EH (cell line): ENCODE measurements at places on chromosomes 5 and 9.
A peak's percentile ranks its signal among the peaks of the same experiment; 100 is the strongest.

DNA sequence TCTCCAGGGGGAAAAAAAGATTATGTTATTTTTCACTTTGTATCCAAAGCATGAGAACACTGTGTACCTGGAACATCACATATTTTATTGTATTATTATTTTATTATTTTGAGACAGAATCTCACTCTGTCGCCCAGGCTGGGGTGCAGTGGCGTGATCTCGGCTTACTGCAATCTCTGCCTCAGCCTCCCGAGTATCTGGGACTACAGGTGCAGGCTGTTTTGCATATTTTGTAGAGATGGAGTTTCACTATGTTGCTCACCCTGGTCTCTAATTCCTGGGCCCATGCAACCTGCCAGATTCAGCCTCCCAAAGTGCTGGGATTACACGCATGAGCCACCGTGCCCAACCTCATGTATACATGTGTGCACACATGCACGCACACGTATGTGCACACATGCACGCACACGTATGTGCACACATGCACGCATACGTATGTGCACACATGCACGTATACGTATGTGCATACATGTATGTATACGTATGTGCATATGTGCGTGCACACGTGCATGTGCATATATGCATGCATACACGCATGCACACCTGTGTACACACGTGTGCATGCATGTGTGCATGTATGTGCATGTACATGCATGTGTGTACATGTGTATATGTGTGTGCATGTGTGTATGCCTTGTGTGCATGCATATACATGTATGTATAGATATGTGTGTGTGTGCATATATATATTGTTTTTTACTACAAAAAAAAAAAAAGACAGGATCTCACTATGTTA, 9.5 kb upstream of the UGCG start:
- no peak for DNase-seq

GRCh38 chr9:87554171-87554910, 56.7 kb downstream of the DAPK1 start:
- DNase-seq = peak; percentile 11

DNA sequence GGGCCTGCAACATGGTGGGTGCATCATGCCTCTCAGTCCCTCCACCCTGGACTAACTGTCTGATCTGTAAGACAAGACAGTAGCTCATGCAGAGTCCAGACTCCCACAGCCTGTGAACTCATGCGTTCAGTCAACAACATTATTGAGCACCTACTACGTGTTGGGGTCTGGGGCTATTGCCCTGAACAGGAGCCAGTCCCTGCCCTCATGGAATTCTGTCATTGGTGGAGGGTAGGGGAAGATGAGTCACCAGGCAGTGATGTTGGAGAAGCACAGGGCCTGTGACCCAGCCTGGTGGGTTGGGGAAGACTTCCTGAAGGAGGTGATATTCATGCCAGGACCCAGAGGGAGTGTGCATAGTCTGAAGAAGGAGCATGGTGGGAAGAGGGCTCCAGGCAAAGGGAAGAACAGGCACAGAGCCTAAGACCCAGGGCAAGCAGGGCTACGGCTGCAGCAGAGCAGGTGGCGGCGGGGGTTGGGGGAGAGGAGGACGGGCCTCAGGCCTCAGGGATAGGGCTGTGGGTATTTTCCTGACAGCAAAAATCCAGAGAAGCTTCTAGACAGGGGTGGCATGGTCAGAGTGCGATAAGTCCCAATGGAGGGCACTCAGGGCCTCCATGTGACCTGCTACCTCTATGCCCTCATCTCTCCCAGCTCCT, 26.7 kb upstream of the PSD2 start:
- peak; percentile 50 for DNase-seq

DNA sequence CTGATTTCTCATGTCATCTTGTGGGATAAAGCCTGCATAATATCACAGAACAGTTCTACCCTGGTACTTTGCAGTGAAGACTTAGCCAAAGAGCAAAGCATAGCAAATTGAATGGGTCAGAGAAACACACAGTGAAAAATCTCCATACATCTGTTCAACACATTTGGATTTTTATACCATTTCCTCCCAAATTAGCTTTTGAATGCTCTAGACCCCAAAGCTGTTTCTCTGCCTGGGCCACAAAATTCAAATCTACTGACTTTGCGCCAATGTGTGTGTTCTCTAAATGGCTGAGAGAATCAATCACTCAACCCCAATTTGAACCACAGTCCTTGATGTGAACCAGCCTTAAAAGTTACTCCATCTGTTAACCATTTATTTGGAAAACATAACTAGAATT, 236.9 kb upstream of the NFIL3 start:
- no peak for DNase-seq

- peak; percentile 55 for DNase-seq
These were observed 21.0 kb downstream of the NIPBL start for GRCh38 chr5:36897616-36898015.

- no peak for DNase-seq
These were observed 200.6 kb upstream of the IRX1 start for GRCh38 chr5:3394891-3395599.

- no peak for DNase-seq
These were observed 93.0 kb downstream of the SUSD1 start for GRCh38 chr9:112081918-112082729.

GRCh38 chr5:148524721-148525120, 129.6 kb downstream of the HTR4 start:
- no peak for DNase-seq

DNA sequence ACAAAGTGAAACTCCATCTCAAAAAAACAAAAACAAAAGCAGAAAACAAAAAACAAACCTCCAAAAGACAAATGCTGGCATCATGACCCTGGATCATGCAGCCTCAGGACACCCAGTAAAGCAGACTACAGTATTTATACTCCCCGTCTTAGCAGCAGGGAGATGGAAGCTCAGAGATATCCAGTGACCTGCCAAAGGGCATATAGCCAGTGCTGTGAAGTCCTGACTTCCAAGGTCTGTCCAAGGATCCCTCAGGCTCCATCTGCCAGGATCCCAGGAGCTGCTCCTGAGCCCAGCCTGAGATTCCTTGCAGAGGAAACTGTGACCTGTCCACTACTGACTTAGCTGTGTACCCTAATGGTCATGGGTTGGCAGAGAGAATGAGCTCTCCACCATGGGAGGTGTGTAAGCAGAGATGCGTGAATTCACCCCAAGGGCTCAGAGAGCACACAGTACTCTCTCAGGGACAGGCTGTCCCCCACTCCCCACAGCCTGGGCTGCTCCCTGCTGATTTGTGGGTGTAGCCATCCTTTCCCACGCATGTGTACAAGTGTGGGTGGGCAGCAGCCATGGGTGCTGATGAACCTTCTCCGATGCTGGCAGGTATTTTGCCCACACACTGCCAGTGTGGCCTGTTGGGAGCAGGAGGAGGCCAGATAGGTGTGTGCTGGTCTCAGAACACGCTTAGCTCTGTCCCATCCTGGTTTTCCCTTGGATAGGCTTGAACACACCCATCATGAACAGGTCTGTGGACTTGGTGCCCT, 2.1 kb upstream of the WNK2 start:
- DNase-seq = no peak

DNA sequence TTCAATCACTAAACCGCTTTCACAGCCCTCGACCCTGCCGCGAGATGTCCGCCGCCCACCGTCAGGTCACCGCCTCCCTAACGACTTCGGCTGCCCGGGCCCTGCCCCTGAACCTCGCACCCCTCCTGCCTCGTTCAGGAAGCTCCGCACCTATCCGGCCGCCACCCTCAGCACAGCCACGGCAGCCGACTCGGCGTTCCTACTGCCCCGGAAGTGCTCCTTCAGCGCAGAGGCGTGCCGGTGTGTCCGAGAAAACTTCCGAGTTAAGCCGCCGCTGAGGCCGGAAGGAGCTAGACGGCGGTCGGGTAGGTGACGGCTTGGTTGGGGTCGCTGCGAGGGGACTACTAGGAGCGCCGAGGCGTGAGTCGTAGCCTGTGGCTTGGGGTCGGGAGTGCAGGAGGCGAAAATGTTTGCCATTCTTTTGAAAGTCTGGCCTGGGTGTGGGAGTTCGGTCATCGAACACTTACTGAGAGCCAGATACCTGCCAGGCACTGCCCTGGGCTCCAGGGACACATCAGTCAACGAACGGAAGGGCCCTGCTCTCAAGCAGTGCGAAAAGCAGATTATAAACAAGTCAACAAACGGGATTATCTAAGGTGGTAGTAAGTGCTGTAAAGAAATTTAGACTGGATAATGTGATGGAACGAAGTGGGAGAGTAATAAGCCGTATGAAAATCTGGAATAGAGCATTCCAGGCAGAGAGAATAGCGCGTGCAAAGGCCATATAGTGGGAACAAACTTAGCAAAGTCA, at the start of the genes FAM114A2 and MFAP3:
TSS of gene FAM114A2 (minus strand) at position 204 of the 751 bp plus-strand sequence. CDS start 3,957 bp downstream, outside the sequence.
TSS of gene MFAP3 (plus strand) at position 261 of the 751 bp plus-strand sequence. CDS start 10,756 bp downstream, outside the sequence.
- peak; percentile 88 for DNase-seq

- DNase-seq = no peak
These were observed 5.0 kb downstream of the PAEP start for GRCh38 chr9:135566552-135566951.

DNA sequence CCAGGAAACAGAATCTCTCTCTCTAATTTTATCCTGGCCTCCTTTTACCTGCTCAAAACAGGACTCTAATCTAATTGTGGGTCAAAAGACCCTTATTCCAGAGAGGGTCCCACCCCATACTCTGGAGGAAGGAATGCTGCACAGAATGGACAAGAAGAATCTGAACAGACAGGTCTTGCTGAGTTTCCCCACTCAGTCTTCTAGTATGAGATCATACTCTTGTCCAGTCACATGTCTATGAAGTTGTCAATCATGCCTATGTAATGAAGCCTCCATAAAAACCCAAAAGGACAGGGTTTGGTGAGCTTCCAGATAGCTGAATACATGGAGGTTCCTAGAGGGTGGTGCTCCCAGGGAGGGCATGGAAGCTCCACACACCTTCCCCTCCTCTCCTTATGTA, 123.9 kb upstream of the FER start:
- no peak for DNase-seq

DNA sequence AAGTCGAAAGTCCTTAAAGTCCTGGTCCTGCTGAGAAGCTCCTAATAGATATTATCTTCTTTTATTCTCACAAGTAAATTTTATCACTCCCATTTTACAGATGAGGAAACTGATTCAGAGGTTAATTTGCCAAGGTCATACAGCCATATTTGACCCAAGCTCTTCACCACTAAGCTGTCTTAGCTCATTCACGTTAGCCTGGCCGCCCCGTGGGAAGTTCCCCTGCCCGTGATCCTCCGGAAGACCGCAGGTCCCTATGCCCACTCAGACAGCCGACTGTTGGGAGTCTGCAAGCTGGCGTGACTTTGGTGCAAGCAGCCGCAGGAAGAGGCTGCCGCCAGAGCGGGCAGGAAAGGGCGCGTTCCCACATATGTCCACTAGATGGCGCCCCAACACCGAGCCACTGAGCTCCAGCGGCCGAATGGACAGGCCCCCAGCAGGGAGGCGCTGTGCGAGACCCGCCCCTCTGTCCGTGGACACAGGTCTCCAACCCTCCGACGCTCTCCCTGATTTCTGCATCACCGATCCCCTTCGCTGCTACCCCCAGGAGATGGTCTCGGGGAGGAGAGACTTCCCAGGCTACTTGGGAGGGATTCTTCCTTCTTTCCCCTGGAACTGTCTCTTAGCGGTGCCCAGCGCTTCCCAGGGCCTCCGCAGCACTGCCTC, 10.0 kb upstream of the ARAP3 start:
- peak; percentile 81 for DNase-seq

DNA sequence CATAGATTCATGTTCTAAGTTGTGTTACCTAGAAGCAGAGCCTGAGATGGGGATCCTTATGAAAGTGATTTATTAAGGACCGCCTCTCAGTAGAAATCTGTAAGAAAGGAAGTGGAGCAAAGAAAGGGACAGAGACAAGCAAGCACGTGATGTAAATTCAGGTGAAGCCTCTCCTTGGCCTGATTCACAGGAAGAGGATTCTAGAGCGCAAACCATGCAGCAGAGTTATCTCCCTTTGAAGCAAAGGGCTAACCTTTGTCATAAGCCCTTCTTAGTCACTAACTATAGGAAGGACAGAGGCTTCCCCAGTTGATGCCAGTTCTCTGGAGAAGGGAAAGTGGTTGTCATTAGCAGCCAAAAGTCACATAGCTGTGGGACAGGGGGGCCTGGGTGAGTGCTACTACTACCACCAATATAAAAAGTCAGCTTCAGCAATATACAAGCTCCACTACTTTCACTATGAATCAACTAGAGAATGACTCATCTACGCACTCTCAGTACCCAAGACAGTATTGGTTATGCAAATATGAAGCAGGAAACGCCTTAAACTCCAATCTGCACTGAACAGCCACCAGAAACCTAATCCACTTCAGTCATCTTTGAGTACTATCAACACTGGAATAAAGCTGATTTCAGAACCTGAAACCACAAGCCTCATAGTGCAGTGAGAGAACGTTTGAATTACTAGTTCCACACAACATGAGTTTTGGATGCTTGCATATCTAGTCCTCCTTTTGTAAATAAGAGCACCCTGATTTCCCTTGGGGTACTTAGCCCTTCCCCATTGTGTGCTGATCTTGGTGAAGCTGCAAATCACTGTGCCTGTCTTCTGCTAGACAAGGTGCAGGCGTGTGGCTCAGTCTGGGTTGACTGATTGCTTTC, 162.7 kb downstream of the ZNF608 start:
- DNase-seq = peak; percentile 68

DNA sequence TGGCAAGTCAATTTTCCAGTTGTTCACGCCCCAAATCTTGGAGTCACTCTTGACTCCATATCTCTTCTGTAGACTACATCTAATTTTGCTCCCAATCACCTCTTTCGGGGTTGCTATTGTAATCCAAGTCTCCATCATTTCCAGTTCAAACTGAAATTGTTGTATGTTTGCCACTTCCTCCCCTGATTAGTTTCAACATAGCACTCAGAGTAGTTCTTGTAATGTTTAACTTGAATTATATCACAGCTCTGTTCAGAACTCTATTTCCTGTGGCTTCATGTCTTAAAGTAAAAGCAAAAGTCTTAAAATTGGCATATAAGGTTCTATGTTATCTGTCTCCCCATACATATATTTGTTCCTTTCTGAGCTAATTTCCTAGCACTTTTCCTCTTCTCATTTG, 348.5 kb upstream of the RIOK2 start:
- DNase-seq = no peak

DNA sequence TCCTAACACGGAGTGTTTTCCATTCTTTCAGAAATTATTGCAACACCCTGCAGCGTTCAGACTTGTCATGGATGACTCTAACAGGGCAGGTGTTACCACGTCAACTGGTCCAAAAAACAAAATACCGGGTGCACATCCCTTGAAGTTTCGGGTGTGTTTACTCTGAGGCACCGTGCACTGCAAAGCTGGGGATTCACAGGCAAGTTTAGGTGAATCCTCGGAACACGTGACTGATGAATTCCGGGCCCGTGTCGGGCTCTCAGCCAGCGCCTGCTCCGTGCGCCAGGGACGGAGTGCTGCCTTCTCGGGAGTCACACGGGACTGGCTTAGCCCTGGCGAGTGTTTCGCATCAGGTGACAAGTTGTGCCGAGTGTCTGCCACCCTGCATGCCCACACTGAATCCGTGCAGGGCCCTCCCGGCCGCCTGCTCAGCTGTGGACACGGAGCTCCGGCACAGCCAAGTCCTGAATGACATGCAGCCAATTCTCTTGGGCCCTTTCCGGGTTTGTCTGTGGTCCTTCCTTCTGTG, 66.0 kb upstream of the IRX4 start:
- no peak for DNase-seq

GRCh38 chr9:21813575-21814473, 11.4 kb downstream of the MTAP start:
- DNase-seq = peak; percentile 85
